Stimulated activated CD4-positive, alpha-beta T cell treated with anti-CD3 and anti-CD28 coated beads, Interleukin-1b, Interleukin-23, amount 100 ng/mL, for 1 hour (primary cell): ENCODE measurements at places on chromosomes 3 and 15.

DNA sequence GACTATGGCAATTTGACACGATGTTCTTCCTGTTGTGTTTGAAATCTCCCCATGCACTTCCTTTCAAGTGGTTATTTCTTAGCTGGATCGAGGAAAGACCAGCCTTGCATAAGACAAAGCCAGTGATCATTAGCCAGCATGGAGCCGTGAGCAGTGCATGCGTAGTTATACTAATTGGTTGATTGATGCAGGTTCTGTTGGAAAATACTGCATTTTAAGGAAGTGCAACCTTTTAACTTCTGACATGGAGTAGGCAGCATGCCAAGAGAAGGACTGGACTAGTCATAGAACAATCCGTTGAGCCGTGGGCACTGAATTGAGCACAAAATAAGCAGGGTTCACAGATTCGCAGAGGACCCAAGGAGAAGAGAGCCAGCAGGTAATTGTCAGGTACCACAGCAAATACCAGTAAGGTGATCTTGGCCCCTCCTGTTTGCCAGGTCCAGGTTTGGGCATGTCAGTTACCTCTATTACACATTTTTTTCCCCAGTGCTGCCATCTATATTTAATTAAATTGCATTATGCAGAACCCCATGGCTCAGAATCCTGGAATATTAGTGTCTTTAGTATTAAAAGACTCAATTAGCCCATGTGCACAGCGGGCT is 29.0 kb upstream of the BCL6 start:
- DNase-seq: no peak

DNA sequence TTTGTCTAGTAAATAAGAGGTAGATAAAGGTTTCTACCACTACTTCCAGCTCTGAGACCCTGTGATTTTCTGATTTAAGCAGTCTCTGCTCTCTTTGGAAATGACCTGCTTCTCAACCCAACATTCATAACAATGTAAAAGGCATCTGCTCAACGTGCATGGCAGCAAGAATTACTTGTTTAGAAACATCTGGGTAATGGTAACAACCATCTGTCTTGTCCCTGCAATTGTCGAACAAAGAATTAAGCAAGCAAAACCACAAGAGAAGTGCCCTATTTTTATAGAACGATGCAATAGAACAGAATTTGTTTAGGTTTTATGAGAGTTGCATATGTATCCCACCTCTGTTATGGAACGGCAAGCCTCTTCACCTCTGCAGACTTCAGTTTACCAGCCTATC is 7.1 kb upstream of the FSIP1 start:
- DNase-seq: no peak

GRCh38 chr15:48109856-48110531 is 10.8 kb upstream of the SLC24A5 start:
- DNase-seq: no peak

- no peak for DNase-seq
These were observed 5.9 kb downstream of the AKAP13 start for GRCh38 chr15:85386261-85386660.

GRCh38 chr15:39624806-39625205 is 43.9 kb downstream of the THBS1 start:
- DNase-seq: peak; percentile 43

DNA sequence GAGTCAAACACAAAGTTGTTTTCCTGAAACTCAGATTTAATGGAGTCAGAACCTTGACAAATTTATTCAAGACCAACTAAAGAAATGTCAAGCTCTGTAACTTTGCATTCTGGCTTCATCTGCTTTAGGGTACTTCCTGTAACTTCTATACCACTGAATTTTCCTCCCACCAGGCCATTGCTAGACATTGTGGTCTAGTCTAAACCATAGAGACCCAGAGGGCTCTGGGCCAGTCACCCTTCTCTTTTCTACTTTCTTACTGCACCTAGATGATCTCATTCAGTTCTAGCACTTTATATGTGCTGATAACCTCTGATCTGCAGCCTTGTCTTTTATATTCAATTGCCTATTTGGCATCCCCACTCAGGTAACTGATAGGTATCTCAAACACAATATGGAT is 2.8 kb upstream of the OR5K1 start:
- DNase-seq: no peak

DNA sequence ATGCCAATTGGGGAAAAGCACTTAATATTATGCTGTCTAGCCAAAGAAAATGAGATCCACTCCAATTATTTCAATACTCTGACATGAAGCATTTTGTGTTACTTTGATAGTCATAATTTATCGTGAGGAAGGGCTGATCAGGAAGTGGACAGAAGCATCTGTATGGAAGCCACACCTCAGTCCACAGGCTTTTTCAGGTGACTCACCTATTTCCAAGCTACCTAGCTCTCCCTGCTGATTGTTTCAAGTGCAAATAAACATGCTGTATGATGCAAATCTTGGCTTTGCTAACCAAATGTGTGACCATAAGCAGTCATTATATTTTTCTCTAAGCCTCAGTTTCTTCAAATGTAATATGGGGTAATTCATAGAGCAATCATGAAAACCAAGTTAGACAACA is 30.8 kb upstream of the CPB1 start:
- DNase-seq: no peak

DNA sequence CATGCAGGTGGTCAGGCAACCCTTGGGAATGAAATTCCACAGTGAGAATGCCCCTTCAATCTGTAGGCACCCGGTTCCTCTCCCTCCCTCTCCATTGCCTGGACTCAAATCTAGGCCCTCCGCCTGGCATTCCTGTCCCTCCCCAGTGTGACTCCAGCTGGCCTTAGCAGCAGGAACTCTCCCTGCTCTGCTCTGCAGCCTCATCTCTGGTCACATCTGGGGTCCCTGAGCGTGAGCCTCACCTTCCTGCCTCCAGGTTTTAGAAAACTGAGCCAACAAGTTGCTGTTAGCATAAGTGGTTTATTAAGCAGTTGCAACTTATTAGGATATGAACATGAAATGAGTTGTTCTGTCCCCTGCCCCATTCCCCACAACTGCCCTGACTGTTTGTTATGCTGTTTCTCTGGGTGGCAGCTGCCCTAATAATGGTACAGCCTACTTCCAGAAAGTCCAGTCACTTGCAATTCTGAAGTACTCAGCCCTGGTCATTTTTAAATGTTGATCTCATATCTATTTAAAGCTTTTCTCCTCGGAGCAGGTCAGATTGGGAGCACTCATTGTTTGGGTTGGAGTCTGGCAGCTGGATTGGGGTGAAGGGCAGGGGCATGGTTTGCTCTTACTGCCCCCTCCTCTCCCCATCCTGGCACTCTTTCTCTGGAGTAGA is 63.0 kb upstream of the ANKRD34C start:
- no peak for DNase-seq

DNA sequence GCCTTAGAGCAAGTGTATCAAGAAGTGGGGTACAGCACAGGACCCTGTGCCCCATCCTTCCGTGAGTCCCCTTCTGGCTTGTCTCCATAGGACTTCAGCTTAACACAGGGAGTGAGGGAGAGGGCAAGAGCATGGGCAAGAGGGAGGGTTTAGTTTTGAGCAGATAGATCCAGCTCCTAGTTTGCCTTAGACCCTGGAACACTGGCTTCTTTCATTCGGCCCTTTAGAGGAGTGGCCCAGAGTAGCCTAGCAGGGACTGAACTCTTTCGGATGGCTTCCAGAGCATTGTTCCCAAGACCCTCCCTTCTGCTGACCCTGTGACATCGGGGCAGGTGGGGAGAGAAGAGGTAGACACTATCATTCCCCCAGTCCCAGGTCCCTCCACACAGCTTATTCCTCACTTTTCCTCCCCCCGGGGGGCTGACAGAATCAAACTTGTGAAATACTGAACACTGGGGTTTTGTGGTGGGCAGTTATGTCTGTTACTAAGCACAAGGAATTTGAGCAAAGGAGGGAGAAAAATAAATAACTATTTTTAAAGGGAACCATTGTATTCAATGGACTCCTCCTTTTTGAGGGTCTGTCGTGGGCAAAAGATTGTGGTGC is 289.6 kb upstream of the C2CD4B start:
- DNase-seq: no peak

GRCh38 chr15:82136120-82136519 is 90.3 kb upstream of the MEX3B start:
- DNase-seq: no peak

- no peak for DNase-seq
These were observed 23.8 kb upstream of the TCF12 start for GRCh38 chr15:56894601-56895000.

DNA sequence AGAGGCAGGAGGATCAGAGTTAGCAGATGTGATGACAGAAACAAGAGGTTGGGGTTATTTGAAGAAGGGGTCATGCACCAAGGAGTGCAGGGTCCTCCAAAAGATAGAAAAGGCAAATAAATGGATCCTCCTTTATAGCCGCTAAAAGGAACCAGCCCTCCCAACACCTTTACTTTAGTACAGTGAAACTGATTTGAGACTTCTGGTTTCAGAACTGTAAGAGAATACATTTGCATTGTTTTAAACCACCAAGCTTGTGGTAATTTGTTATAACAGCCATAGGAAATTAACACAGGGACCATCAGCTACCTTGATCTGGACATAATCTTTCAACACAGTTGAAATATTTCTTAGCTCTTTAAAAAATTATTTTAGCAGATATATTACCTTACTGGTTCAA is 166.6 kb downstream of the TIGIT start:
- DNase-seq: no peak

DNA sequence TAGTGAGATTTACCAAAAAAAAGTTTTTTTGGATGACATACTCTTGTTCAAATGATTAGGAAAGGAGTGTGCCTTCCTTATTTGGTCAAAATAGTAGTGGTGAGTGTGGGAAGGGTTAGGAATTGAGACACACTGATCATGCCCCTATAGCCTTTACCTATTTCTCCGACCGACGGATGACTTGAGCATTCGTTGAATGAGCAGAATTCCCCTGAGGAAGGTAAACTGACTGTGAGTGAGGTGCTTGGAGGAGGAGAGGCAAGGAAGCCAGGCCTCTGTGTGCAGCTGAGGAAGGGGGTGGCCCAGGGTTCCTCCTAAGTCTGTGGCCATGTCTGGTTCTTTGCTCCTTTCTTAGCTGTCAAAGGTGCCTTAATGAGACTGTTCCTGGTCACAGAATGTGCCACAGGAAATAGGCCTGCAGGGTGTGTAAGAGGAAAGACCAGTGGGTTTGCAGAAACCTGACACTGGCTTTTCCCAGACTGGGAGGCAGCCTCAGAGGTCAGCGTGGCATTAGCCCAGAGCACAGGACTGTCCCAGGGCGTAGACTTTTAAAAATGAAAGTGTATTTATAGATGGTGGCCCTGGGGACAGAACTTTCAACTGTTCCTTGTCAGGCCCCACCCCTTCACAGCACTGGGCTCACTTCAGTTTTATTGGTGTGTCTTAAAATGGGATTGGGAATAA is 307.7 kb upstream of the C2CD4B start:
- no peak for DNase-seq

GRCh38 chr3:100047455-100048141 is 66.7 kb downstream of the FILIP1L start:
- no peak for DNase-seq

- DNase-seq: no peak
These were observed 218.5 kb downstream of the ITPR1 start for GRCh38 chr3:4711680-4711992.

DNA sequence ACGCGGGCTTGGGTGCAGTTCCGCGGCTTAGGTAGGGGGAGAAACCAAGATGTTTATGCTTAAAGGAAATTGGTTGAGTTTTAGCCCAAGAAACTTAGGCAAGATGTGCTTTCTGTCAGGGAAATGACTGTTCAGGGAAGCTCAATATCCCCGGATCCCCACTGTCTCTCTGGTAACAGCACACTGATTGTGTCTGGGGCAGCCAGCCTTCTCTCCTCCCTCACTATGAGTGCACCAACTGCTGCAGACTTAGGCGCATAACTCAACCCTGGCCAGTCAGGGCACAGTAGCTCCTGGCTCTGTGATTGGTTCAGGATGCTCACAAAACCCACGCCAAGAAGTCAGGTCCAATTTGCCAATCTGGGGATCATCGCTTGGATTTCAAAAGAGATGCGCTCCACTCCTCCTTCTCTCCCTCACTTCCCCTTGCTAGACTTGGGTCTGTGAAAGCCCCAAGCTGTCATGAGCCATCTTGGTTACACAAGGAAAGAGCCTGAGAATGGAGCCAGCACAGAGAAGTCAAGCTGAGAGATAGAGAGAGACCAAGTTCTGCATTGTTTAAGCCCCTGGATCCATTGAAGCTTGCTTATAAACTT is 42.5 kb upstream of the CACNA2D3 start:
- no peak for DNase-seq

DNA sequence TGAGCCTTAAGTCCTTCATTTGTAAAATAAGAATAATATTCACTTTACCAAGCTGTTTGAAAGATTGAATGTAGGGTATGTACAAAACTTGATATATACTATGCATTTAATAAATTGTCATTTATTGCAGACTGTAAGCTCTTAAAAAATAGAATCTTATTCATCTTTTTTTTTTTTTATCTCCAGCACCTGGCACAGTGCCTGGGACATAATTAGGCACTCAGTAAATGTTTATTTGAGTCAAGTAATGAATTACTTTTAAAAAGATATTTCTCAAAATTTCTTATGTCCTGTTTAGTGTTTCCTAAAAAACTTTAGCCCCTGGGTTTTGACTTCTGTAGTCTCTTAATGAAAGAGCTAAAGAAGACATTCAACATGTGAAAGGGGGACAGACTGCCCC is 71.7 kb downstream of the TOP2B start:
- no peak for DNase-seq

- no peak for DNase-seq
These were observed 79.6 kb downstream of the IGF2BP2 start for GRCh38 chr3:185744997-185745843.

GRCh38 chr15:51299187-51300015 is 39.0 kb downstream of the CYP19A1 start:
- no peak for DNase-seq

GRCh38 chr3:25744470-25744869 is 38.8 kb downstream of the NGLY1 start:
- no peak for DNase-seq

DNA sequence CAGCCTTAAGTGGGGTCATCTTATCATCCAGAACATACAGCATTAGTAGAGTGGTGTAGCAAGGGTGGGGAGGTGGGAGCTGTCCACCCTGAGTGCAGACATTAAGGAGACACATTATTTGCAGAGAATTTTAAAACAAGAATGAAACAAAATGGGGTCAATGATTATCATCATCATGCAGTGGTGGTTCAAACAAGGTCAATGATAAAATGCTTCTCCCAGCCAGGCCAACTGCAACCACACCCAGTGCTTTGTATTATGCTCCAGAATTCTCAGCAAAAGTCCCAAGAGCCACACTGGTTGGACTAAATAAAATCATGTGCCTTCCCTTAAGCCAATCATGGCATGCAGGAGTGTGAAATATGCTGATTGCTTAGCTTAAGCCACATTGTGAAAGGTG is 96.7 kb upstream of the FHIT start:
- DNase-seq: no peak

DNA sequence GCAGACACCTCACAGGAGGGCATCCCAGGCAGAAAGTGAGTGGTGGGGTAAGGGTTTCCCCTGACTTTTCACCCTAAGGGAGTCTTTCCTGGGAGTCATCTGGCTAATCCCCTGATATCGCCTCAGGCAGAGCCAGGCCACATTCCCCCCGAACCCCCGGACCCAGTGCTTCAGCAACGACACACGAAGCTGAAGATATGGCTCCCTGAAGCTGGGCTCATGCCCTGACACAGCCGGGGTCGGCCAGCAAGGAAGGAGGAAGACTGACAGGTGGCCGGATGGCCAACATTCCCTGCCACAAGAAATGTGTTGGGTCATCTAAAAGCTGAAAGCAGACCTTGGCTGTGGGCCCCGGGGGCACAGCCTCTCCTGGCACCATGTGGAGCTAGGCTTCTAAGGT is 14.4 kb downstream of the CHST13 start:
- DNase-seq: no peak

- no peak for DNase-seq
These were observed 202.8 kb upstream of the UBE2E2 start for GRCh38 chr3:23000371-23000770.

- DNase-seq: no peak
These were observed 211.3 kb downstream of the MINAR1 start for GRCh38 chr15:79643393-79643792.
